Activated CD8-positive, alpha-beta T cell treated with anti-CD3 and anti-CD28 coated beads for 36 hours (primary cell): ENCODE measurements at places on chromosomes 6 and 20. TPM values are rescaled to one million over a fixed set of nuclear protein-coding genes. Genes with fewer than 3 reads are reported as not detected.

DNA sequence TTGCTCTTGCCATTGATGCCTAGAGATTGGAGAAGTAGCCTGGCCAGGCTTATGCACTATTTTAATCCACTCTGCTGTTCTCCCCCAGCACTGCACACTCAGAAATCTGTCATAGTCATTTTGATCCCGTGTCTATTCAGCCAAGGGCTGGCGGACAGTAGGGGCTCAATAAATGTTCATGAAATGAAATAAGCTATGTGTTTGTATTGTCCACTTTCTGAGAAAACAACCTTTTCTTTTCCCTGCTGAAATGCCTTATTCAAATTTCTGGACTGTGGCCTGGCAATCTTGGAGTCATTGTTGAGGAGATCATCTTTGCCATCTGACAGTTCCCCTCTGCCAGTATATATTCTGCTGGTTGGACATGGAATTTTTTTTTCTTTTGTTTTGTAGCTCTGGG lies 550.4 kb upstream of the MAP3K7 start:
- no peaks in the 10 kb centered on the region for H3K27me3 ChIP-seq
- no peak overlapping the region for H3K27ac ChIP-seq
- no peak for DNase-seq
- no peaks in the 10 kb centered on the region for H3K4me1 ChIP-seq
- no peak overlapping the region for H3K4me3 ChIP-seq
- no peaks in the 10 kb centered on the region for H3K36me3 ChIP-seq

- H3K36me3 ChIP-seq: peaks cover 22% of the 10 kb centered on the region
- no peaks in the 10 kb centered on the region for H3K27me3 ChIP-seq
- peak overlapping the region; percentile 82 for H3K27ac ChIP-seq
- DNase-seq: no peak
- H3K4me3 ChIP-seq: peak overlapping the region; percentile 49
Observed at GRCh38 chr20:33686984-33687366, 790 bp upstream of the E2F1 start.

- DNase-seq: no peak
- no peaks in the 10 kb centered on the region for H3K27me3 ChIP-seq
- H3K4me1 ChIP-seq: peaks cover 18% of the 10 kb centered on the region
- no peak overlapping the region for H3K4me3 ChIP-seq
Observed at GRCh38 chr20:36883977-36884535, 8.1 kb downstream of the TLDC2 start.

DNA sequence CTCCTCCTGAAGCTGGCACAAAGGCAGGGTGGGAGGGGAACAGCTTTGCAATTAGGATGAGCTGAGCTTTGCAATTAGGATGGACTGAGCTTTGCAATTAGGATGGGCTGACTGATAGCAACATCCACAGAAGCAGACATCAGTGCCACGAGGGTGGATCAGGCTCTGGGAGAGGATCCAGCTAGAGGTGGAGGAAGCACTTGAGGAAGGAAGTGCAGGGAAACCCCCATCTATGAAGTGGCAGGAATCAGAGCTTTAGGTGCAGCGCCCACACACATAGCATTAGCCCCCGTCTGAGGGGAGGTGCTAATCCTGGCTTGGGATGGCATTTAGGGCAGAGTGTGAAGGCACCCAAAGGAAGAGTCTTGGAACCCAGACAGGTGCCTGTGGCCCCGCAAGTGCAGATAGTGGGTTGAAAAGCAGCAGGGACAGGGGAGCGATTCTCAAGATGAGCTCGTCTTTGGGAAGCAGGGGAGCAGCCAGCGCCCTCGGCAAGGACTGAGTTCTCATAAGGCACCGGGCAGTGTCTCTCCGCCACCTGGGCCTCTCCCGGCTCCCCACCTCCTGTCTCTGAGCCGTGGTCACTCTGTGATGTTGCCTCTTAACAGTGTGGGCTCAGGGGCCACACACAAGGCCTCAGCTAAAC lies 12.0 kb upstream of the THBS2 start:
- no peak for DNase-seq
- H3K36me3 ChIP-seq: no peaks in the 10 kb centered on the region
- no peaks in the 10 kb centered on the region for H3K27me3 ChIP-seq
- H3K4me3 ChIP-seq: no peak overlapping the region
- no peaks in the 10 kb centered on the region for H3K4me1 ChIP-seq

DNA sequence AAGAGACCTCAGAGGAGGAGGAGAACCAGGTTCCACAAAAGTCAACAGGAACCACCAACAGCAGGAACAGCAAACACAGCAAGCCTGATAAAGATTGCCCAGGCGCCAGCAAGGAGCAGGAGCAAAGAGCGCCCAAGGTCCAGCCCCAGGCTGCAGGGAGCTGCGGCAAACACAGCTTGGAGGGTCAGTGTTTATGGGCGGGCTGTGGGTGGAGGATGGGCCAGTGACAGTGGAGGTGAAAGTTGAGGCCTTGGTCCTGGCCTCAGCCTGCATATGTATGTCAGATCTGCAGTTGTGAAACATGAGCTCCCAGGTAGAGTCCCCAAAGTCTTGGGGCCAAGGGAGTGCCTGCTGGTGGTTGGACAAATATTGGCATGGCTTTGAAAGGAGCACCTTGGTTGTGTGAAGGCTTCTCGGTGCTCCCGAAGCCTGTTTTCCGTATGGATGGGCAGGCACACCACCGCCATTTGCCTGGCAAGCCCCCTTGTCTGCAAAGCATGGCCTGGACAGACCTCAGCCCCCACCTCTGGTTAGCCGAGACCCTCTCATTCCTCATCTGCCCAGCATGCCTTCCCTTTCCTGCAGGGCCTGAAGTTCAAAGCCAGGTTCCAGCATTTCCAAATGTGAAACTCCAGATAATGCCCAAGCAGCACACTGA lies 2.0 kb upstream of the CAPN11 start:
- no peaks in the 10 kb centered on the region for H3K36me3 ChIP-seq
- no peaks in the 10 kb centered on the region for H3K27me3 ChIP-seq
- no peak overlapping the region for H3K4me3 ChIP-seq
- H3K27ac ChIP-seq: no peak overlapping the region
- peaks cover 9% of the 10 kb centered on the region for H3K4me1 ChIP-seq
- no peak for DNase-seq

DNA sequence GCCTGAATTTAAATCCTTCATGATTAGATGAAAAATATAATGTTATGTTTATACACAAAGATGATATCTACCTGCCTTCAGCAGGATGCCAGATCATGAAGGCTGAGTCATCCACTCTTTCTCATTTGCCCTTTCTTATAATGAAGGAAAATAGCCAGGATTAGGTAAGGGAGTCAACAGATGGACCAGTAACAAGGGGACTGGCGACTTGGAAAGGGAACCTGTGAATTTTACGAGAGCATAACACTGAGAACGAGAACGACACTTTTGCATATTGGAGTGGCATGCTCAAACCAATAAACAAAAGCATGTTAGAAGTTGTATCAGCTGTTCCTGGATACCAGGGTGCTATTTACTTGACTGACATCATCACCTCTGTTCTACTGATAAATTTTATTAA lies 154.0 kb downstream of the LAMP5 start:
- no peak overlapping the region for H3K4me3 ChIP-seq
- no peaks in the 10 kb centered on the region for H3K27me3 ChIP-seq
- no peaks in the 10 kb centered on the region for H3K4me1 ChIP-seq
- no peaks in the 10 kb centered on the region for H3K36me3 ChIP-seq
- no peak overlapping the region for H3K27ac ChIP-seq

PNLDC1 gene
- total RNA-seq: 0.34 TPM

CGA gene
- total RNA-seq: not detected

DNAH8 gene
- not detected for total RNA-seq

MCCD1 gene
- not detected for total RNA-seq
